Stimulated activated CD8-positive, alpha-beta memory T cell treated with anti-CD3 and anti-CD28 coated beads, Interleukin-7, amount 100 ng/mL, for 1 hour (primary cell): ENCODE measurements at places on chromosomes 11 and 22.

DNA sequence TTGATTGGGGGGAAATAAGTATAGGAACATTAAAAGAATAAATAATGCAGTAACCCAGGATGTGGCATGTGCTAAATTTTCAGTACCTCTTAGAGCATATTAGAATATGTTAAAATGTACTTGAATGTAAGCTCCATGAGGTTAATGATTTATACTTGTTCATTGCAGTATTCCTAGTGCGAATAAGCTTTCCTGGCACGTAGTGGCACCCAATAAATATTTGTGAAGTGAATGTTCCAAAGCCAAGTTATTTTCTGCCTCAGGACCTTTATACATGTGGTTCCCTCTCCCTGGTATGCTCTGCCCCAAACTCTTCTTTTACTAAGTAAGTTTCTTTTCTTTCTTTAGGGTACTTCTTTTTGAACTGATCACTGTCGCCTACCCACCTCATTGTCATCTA, 118.8 kb downstream of the DBX1 start:
- DNase-seq: no peak

DNA sequence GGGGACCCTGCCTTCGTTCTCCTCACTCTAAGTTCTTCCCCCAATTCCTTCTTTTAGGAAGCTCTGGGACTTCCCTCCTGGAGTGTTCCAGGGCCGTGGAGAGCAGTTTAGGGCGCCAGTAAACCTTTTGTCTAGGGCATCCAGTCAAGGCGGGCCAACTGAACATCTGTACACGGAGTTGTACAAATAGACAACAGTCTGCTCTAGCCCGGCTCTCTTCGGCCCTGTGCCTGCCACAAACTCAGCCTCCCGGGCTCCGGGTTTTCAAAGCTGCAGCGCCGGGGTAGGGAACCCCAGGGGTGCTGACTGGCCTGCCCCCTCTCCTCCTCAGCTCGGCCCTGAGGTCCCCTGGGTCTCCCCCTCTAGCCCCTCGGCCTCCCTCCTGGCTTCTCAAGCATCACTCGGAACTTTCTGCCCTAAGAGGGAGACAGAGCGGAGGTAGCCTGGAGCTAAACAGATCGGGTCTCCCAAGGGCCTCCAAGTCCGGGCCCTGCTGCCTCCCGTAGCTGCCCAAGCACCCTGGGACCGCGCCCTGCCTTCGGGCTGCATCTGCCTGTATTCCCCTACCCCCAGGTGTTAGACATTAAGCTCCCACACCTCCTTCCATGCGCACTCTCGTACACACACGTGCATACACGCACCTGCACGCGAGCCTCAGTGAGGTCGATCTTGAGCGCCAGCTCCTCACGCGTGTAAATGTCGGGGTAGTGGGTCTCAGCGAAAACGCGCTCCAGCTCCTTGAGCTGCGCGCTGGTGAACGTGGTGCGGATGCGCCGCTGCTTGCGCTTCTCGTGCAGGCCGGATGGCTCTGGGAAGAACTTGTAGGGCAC, 3.3 kb downstream of the PHOX2A start:
- no peak for DNase-seq

DNA sequence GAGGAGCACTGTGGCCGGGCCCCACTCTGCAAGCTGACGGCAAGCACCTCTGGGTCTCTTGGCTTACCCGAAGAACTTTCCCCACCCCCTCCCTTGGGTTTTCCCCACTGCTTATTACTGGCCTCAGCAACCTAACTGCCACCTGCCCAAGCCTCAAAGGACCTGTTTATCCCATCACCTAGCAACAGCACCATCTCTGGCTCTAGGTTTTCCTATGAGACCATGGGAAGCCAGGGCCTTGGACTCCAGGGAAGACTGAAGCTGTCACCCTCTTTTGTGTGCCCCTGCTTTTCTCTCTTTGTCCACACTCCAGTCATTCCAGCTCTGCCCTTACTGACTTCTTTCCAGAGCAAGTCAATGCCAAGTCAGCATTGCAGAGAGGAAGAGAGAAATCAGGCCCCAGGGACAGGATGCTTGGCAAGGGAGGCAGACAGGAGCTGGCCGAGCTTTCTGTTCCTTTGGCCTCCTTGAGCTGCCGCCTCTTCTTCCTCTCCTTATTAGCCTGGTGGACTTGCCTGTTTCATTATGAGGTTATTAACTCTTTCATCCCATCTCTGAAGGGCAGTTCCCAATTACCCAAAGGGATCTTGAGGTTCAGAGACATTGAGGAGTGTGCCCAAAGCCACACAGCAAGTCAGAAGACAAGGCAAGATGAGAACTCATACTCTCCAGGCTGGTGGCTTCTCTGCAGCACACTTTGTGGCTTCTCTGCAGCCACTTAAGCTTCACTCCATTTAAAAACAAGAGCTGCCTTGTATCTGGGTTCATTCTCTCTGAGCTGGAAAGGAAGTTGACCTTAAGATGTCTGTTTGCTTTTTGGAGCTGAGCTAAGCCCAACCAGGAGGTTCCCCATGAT, at the start of gene SMIM35:
Gene SMIM35 (minus strand): TSS at position 51 of the 856 bp plus-strand sequence. CDS start 206 bp downstream, outside the sequence.
- DNase-seq: no peak

DNA sequence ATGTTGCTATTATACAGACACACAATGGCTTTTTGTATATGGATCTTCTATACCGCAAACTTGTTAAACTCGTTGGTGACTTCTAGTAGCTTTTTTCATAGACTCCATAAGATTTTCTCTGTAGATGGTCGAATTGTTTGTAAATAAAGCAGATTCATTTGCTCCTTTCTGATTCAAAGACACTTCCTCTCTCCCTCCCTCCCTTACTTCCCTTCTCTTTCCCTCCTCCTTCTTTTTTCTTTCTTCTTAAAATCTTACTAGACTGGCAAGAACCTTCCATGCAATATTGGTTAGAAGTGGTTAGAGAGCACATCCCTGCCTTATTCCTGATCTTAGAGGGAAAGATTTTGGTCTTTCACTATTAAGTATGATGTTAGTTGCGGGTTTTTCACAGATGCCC, 36.4 kb downstream of the MYEOV start:
- DNase-seq: no peak

- DNase-seq: no peak
Observed at GRCh38 chr11:76026281-76026680, 180.0 kb downstream of the WNT11 start.

- DNase-seq: no peak
Observed at GRCh38 chr22:38016182-38017151, 32.1 kb upstream of the SOX10 start.
